ENCODE measurements at places on chromosomes 12 and 14. TPM values are rescaled to one million over a fixed set of nuclear protein-coding genes. Genes with fewer than 3 reads are reported as not detected.

DNA sequence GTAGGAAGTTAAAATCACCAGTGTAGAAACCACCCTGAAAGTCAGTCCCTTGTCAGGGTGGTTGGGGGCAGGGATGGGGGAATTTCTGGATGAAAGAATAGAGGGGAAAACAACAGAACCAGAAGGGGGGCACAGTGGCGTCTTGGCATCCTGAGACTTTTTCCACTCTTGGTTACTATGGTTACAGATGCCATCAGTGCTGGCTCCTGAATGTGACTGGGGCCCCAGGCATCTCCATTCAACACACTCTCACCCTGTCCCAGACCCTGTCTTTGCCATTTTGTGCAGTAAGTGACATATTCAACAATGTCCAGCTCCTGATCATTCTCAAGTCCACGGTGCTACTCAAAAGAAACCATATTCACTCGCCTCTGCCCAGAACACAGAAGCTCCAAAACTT, 11.3 kb downstream of the KCNK10 start:
- DNase-seq: no peak

GRCh38 chr12:67647799-67648520, 585 bp upstream of the DYRK2 start:
- no peak for DNase-seq

- DNase-seq: no peak
Measured at GRCh38 chr12:132397152-132397933, 68.0 kb upstream of the GALNT9 start.

DNA sequence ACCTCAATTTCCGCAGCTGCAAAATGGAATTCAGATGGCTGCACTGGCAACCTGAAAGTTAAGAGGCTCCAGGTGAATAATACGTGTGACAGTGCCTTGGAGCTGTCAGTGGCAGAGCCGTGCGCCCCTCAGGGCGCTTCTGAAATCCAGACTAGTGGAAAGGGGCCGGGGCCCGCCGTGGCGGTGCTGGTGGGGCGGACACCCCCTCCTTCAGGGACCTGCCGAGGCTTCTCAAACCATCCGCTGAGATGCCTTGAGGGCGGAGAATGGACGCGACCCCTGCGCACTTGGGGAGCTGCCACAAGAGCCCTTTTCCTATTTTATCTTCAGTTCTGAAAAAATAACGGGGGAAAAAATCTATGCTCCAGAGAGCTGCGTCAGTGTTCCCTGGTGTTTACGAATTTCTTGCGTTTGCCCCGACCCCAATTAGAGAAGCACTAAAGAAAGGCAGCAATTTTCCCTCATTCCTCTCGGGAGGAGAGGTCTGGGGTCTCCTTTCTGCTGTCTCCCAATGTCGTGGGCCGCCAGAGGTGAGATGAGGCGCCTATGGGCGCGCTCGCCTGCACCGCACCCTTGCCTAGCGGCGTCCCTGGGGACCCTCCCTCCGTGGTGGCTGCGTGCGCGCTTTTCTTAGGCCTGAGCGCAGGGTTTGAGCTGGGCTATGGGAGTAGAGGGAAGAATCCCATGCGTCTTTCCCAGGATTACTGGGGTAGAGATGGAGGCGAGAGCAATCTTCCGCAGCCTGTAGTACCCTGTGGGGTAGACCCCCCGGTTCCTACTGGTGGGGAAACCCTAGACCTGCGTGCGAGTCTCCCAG, 2.2 kb downstream of the NOS1 start:
- peak; percentile 74 for DNase-seq

- DNase-seq: no peak
Measured at GRCh38 chr12:125683748-125684381, 618.6 kb downstream of the AACS start.

DNA sequence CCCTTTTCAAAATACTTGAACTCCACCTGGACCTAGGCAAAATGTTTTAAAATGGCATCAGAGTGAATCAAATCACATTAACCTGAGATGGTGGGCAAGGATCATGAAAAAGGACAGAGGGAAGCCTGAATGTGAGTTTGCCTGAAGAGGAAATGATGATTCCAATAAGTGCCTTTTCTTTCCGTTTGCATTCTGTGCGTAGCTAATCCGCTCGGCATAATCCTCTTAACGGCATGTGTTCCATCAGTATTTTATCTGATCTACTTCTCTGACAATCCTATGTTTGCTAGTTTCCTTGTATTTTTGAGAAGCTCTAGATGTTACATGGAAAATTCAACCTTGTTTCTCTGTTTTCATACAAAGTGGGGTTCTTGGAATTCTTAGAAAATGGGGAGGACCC, 354.6 kb downstream of the NRXN3 start:
- DNase-seq: no peak

GRCh38 chr14:90602088-90602687, 205.4 kb downstream of the CALM1 start:
- DNase-seq: peak; percentile 64

GRCh38 chr12:13980538-13981295, 685 bp downstream of the GRIN2B start:
- no peak for DNase-seq

DNA sequence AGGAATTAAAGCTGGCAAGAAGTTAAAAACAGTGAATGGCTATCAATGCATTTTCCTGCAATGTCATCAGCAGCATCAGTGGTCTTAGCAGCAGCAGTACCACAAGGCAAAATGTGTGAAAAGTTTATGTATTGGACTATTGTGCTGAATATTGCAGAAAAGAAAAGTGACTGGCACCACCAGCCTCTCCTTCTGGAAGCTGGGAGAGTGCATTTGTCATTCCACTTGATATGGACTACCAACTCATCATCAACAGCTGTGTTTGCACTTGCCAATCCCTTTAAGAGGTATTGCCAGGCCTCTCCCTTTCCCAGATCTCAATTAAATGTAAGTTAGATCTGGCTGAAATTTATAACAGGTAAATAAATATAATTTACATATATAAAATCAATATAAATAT, 151.0 kb upstream of the GZMB start:
- DNase-seq: no peak

DNA sequence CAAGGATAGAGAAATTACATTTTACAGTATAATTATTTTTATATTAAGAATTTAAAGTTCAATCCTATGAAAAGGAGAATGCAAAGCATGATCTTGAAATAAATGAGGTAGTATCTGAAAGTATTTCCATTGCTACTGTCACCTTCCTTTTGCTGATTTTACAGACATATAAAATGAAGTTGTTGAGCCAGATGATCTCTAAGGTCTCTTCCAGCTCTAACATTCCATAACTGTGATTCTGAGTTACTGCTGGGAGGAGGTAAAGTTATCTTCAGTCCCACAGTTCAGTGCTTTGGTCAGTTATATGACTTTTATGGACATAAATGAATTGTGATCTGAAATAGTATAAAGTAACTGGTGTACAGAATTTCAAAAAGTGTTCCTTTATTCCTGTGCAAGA, 52.8 kb downstream of the SLC38A6 start:
- no peak for DNase-seq

GRCh38 chr12:14135996-14136395, 154.6 kb upstream of the GRIN2B start:
- no peak for DNase-seq

- DNase-seq: no peak
Measured at GRCh38 chr14:85520581-85520980, 9.4 kb upstream of the FLRT2 start.

The LHX5 gene
- not detected for total RNA-seq

The AICDA gene
- total RNA-seq: not detected

The CEP83 gene
- total RNA-seq: 16.2 TPM
